Common myeloid progenitor, CD34-positive (primary cell): ENCODE measurements at places on chromosomes 16 and 17.

GRCh38 chr16:10622036-10622921 is 41.9 kb upstream of the EMP2 start:
- DNase-seq, result no peak

- no peak for DNase-seq
These were observed 619 bp downstream of the CACNB1 start for GRCh38 chr17:39196808-39197291.

DNA sequence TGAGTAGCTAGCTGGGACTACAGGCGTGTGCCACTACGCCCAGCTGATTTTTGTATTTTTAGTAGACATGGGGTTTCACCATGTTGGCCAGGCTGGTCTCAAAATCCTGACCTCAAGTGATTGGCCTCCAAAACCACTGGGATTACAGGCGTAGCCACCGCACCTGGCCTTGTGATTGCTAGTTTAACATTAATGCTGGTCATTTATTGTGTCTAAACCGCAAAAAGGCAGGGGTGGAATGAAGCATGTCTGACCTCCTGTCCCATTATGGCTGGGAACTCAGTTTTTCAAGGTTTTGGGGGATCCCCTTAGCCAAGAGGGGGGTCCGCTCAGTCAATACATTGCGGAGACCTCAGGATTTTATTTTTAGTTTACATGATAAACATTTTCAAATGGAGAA is 10.7 kb upstream of the CNGB1 start:
- no peak for DNase-seq

GRCh38 chr17:42429726-42430447 is 6.8 kb upstream of the CAVIN1 start:
- DNase-seq, result no peak

DNA sequence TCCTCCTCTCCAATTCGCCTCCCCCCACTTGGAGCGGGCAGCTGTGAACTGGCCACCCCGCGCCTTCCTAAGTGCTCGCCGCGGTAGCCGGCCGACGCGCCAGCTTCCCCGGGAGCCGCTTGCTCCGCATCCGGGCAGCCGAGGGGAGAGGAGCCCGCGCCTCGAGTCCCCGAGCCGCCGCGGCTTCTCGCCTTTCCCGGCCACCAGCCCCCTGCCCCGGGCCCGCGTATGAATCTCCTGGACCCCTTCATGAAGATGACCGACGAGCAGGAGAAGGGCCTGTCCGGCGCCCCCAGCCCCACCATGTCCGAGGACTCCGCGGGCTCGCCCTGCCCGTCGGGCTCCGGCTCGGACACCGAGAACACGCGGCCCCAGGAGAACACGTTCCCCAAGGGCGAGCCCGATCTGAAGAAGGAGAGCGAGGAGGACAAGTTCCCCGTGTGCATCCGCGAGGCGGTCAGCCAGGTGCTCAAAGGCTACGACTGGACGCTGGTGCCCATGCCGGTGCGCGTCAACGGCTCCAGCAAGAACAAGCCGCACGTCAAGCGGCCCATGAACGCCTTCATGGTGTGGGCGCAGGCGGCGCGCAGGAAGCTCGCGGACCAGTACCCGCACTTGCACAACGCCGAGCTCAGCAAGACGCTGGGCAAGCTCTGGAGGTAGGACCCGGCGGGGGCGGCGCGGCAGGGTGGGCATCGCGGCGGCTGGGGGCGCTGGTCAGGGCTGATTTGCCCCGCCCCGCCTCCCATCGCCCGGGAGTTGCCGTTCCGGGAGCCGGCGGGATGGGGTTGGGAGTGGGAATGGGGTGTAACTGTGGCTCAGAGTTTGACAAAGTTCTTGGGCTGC is 567 bp downstream of the SOX9 start:
- peak; percentile 39 for DNase-seq

DNA sequence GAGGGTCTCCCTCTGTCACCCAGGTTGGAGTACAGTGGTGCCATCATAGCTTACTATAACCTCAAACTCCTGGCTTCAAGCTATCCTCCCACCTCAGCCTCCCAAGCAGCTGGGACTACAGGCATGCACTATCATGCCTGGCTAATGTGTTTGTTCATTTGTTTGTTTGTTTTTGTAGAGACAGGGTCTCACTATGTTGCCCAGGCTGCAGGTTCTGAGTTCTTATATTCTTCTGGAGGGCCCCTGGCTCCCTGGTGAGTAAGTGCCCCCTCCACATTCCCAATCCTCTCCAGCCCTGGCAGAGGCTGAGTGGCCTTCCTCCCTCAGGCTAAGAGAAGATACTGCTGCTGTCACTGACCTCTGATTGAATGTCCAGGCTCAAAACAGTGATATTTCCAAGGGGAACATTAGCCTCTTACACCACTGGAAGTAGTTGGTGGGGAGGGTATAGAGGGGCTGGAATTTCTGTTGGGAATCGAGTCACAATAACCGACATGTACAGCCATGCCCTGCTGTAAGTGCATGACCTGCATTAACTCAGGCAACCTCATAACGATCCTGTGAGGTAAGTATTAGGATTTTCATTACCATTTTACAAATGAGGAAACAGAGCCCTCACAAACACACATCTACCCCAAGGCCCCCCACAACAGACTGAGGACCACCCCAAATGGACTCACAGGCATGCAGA is 2.7 kb upstream of the ETV4 start:
- DNase-seq, result no peak

- DNase-seq, result peak; percentile 83
These were observed 148.3 kb downstream of the CDH8 start for GRCh38 chr16:61887903-61888302.

DNA sequence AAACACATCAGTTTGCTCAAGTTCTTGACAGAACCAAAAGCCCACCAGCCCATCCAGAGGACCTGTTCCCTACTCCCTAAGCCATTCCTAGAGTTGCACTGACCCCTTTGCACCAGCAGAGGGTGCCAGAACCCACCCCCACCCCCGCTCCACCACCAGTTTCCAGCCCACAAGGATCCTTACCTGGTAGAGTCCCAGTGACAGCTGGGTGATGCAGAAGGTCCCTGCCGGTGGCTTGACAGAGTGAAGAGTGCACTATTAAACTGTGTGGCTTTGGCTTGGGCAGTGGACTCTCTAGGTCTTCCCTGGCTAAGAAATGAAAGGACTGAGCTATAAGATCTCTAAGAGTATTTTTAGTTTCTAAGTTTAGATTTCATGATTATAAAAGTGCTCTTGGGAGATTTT is 73.3 kb upstream of the MTMR4 start:
- DNase-seq, result peak; percentile 67

GRCh38 chr17:77959926-77960521 is 1.5 kb downstream of the TNRC6C start:
- peak; percentile 13 for DNase-seq

DNA sequence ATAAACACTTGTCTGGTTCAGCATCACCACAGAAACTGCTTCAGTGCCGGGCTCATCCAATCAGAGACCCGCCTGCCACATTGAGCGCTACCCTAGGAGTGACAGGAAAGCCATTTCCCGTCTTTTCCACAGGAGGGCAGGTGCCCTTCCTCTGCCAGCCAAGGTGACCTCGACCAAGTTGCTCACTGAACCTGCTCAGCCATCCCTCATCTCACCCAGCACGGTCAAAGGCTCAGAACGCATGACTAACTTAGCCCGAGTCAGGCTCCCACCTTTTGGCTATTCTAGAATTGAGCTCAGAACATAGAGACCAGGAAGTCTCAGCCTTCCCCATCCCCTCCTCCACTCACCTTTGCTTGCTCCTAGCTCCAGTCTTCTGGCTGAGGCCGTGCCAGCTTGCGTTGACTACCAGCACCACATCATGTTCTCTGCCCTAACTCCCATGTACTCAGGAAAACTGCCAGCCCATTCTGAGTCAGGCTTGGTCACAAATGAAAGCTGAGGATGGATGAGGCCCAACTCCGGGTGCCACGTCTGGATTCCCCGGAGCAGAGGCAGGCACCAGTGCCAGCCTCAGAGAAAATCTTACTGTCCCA is 15.6 kb downstream of the MRPS23 start:
- DNase-seq, result no peak

- DNase-seq, result no peak
These were observed 878 bp upstream of the TRIM25 start for GRCh38 chr17:56914581-56915273.

GRCh38 chr17:72363089-72363610 is 242.3 kb downstream of the SOX9 start:
- DNase-seq, result no peak

GRCh38 chr16:56728980-56729734 is 772 bp upstream of the NUP93 start:
- no peak for DNase-seq

- no peak for DNase-seq
These were observed 2.1 kb upstream of the ITGB3 start for GRCh38 chr17:47251421-47251940.

DNA sequence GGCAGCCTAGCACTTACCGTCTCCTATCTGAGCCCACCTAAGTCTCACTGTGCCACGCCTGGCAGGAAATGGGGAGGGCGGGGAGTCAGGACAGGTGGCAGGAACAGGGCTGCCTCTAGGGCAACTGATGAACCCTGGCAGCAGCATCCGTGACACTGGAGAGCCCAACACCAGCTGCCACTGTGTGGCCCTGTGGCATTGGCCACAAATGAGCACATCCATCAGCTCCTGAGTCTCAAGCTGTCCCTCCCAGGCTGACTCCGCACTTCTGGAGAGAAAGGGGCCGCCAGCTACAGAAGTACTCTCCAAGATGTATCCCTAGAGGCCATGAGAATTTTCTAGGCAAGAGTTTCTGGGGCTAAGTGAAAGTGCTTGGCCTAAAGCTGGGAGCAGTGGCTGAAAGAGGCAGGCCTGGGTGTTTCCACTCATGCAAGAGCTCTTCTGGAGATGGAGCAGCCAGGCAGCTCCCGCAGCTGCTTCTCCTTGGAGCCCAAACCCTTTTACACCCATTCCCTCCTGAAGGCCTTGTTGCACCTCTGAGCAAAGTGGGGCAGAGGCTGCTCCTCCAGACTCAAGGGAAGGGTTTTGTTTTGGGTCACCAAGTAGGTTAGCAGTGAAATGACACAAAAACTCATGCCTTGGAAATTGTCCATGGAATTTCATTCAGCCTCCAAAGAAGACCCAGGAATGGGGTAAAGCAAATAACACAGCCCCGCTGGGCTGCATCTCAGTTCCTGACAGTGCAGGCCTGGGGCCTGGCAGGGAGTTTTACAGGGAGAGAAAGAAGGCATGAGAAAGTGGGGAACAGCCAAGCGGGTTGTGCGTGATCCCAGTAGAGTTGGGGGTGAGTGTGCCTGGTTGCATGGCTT is 25.8 kb downstream of the PEMT start:
- DNase-seq, result no peak

DNA sequence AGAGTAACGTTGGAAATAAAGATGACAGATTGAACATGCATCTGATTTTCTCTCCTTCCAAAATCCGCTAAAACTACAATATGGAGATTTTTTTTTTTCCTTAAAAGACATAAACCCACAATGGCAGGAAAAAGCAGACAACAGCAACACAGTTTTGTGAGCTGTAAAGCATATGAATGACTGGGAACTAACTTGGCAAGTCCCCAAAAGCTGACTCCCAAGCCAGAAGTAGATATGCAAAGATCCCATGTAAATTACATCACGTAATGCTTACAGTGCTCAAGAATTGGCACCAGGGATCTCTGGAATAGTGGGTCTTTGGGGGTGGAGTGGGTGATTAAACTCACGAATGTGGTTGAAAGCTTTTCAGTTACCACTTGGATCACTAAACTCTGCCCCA is 106.6 kb downstream of the ELAC2 start:
- no peak for DNase-seq

- DNase-seq, result no peak
These were observed 881 bp upstream of the LLGL1 start for GRCh38 chr17:18224387-18225120.

- DNase-seq, result no peak
These were observed 16.6 kb upstream of the RNF135 start for GRCh38 chr17:30954046-30954830.

DNA sequence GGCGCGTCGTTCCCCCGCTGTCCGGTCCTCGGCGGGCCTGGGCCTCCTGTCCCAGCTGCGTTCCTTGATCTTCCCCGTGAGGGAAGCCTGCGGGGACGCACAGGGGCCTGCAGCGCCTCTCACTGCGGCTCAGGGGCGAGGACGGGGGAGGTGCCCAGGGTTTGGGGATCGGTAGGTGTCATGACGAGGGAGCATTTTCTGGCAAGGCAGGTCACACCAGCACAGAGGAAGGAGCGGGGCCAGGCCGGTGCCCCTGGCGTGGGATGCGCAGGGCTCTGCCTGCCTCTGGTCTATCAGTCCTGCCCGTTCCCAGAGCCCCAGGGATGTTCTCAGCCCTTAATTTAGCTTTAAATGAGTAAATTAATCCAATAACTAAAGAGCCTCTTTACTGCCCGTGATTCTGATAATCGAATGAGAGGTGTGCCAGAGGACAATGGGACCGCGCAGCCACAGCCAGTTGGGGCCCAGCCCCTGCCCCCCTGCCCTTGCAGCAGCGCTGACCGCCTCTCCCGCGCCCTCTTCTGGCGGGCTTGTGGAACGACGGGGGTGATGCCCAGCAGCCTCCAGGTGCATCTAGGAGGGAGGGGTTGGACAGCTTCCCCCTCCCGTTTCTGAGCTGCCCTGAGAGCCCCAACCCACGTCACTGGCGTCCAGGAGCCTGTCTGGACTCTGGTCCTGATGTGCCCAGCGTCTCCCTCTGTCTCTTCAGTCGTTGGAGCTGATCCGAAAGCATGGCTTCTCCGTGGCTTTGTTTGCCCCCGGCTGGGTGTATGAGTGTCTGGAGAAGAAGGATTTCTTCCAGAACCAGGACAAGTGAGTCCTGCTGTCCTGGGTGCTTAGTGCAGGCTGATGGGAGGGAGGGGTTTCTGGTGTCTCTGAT is 7.9 kb downstream of the ENGASE start:
- DNase-seq, result peak; percentile 45

DNA sequence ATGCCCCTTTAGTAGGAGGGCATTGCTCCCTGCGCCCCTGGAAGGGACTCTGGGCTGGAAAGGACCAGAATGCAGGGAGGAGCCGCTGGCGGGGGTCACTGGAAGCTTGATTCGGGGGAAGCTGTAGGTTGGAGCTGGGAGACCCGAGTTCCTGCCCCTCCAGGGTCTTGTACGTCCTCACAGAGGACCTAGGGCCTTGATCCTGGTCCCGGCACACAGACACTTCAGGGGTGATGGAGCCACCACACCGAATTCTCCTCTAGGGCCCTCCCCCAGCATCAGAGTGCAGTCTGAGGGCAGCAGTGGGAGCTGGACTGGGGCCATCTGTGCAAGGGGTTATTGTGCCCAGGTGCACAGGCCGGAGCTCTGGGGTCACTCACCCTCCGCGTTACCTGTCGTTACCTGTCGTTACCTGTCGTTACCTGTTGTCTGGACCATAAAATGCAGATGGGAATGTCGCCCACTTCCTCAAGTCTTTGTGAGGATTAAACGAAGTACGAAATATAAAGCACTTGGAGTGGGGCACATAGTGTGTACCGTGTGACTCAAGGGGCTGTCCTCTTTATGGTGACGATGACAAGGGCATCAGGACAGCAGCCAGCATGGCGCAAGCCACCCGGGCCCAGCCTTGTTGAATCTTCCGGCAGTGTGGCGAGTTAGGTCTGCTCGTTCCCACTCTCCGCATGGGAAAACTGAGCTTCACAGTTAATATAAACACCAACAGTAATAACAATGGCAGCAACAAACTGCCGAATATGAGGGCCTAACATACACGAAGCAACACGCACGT is 48.6 kb downstream of the CMIP start:
- DNase-seq, result no peak
